ENCODE measurements at places on chromosomes 7 and 10.

DNA sequence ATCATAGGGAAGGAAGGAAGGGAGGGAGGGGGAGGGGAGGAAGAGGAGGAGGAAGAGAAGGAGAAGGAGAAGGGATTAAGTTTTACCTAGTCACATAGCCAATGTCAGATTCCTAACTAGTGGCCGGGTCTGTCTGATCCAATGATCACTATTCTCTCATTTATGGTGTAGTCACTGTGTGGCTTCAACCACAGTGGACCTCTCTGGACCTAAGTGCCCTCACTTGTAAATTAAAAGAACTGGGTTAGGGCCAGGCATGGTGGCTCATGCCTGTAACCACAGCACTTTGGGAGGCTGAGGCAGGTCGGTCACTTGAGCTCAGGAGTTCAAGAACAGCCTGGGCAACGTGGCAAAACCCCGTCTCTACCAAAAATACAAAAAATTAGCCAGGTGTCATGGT, 6.6 kb upstream of the SERPINE1 start:
- DNase-seq: no peak

DNA sequence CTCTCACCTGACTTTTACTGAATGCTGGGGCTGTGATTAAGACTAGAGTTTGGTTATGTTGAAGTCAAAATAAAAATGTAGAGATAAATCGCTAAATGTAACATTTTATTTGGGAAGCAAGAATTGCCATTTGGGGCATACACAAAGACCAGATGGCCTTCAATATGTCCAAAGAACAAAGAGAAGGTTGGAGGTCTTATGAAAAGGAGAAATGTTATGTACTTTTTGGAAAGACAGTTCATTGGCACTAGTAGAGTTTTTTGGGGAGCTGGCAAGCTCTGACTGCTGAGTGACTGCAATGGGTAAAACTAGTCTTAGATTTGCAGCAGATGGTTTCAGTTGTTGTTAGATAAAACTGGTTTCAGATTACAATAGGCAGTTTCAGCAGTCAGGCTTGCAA, 35.6 kb upstream of the GALNT17 start:
- no peak for DNase-seq

DNA sequence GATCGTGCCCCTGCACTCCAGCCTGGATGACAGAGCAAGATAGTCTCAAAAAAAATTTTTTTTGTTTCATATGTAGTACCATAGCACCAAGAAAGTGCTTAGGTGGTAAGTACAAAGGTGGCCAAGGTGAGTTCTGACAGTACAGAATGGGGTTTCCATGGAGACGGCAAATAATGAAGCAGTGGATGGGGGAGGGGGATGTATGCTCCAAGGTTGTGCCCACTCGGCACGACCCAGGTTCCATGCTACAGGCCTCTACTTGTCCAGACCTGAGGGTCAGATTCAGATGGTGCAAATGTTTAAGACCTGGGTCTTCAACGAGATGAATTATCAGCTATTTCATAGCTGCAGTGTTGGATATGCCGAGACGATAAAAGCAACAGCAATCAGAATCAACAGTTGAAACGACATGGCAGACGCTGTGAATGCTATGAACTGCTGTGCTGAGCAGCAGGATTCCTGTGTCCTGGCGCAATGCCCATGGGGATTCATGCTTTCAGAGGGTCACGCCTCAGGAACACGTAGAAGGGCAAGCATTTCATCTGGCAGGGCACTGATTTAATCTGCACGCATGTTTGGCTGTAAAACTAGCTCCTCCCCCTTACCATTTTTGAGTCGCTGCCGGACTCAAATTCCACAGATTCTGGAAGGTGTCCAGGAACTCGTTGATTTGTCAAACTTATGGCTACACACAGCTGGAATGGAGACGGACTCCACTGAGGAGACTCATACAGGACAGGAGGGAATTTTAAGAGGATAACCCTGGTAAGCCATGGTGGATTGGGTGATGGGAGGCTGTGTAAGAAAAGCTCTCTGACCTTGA, 256.5 kb downstream of the FRMD4A start:
- peak; percentile 100 for DNase-seq

DNA sequence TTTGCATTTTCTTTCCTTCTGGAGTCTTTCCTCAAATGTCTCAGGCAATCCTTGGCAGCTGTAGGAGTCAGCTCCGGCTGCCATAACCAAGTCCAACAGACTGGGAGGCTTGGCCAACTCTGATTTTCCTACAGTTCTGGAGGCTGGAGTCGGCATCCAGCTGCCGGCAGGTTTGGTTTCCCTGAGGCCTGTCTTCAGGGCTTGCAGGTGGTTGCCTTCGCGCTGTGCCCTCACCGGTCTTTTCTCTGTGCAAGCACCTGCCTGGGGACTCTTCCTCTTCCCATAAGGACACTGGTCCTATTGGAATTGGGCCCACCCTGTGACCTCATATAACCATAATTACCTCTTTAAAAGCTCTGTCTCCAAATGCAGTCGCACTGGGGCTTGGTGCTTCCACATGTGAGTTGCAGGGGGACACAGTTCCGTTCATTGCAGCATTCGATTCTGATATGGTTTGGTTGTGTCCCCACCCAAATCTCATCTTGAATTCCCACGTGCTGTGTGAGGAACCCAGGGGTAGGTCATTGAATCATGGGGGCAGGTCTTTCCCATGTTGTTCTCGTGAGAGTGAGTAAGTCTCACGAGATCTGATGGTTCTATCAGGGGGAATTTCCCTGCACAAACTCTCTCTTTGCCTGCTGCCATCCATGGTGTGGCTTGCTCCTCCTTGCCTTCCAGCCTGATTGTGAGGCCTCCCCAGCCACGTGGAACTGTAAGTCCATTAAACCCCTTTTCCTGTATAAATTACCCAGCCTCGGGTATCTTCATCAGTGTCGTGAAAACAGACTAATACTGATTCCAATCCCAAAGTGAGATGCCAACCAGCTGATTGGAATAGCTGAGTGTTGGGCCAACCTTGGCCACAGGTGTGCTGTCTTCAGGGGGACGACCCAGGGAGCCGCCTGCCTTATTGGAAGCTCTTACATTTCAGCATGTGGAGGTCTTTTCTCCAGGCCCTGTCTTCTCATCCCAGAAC, 7.9 kb downstream of the GALNTL5 start:
- no peak for DNase-seq

DNA sequence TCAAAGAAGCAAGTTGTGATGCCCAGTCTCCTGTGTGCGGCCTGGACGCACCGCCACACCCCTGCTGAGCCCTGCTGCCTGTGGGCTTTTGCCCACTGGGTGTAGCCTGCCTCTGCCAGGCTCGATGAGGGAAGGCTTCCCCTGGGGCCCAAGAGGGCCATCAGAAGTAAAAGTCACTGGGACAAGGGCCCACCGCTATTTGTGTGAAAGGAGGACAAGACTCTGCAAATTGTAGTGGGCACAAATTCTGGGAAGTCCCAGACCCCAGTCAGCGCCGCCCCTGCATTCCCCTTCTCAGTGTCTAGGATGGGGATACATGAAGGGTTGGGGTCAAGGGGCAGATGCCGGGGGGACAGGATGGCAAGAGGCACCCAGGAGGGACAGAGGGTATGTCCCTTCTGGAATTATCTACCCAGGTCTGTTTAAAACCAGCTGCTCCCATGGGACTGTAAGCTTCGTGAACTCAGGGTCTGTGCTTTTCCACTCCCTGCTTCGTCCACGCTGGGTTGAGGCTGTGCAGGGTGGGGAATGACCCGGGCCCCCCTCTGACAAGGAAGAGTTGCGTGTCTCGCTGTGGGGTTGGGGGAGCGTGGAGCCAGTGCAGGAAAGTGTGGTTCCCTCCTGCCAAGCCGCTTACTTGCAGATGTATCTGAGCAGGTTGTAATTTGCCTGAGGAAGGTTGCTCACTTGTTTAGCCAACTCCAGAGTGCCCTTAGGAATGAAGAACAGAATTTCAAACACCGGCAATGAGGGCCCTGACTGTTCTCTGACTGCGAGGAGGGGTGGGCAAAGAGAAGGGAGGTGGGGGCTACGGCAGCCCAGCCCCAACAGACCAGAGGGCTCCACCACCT, 147.2 kb downstream of the MAPK8 start:
- DNase-seq: no peak

- peak; percentile 94 for DNase-seq
Observed at GRCh38 chr10:73874267-73875138, at the start of gene CAMK2G. Gene CAMK2G (minus strand): TSS chr10:73874555. CDS start chr10:73874461, 94 bp downstream.

GRCh38 chr7:50954716-50955115, 172.0 kb upstream of the GRB10 start:
- no peak for DNase-seq

- peak; percentile 44 for DNase-seq
Observed at GRCh38 chr7:132406039-132406438, 170.2 kb downstream of the PLXNA4 start.

- no peak for DNase-seq
Observed at GRCh38 chr7:1675036-1675671, 5.1 kb downstream of the ELFN1 start.

GRCh38 chr7:117372073-117372472, 49.2 kb upstream of the WNT2 start:
- DNase-seq: no peak

GRCh38 chr10:21399392-21400035, 126.0 kb downstream of the SKIDA1 start:
- peak; percentile 91 for DNase-seq

DNA sequence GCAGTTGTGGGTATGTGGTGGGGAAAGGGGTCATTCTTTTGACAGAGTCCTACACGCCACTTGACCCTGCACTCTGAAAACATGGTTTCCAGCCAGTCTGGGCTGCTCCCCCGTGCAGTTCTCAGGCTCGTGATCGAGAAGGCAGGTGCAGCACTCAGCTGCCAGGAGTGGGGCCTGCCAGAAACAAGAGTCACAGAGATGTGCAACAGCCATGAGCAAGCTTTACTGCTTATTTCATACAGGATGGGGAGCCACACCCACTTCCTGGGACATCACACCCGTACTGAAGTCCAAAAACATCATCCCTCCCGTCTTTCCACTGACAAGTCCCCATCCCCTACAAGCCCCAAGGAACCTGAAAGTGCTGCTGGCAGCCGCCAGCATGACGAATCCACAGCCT, 9.3 kb downstream of the ATG9B start:
- peak; percentile 64 for DNase-seq

DNA sequence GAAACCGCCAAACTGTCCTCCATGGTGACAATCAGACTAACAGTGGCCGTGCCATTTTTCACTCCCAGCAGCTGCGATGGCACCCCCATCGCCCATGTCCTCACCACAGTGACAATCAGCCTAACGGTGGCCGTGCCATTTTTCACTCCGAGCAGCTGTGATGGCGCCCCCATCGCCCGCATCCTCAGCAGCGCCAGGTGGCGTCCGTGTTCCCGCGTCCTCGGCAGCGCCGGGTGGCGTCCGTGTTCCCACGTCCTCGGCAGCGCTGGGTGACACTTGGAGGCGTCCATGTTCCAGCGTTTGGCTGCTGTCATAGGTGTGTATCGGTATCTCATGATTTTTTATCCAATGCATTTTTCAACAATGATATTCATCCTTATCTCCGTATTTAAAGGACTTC, 267.3 kb downstream of the PTPRN2 start:
- no peak for DNase-seq

- no peak for DNase-seq
Observed at GRCh38 chr10:2118201-2118600, 380.9 kb upstream of the ADARB2 start.

GRCh38 chr7:30472784-30473775, 5.5 kb downstream of the NOD1 start:
- peak; percentile 88 for DNase-seq

- DNase-seq: peak; percentile 61
Observed at GRCh38 chr7:28564755-28565374, 152.5 kb downstream of the CREB5 start.

DNA sequence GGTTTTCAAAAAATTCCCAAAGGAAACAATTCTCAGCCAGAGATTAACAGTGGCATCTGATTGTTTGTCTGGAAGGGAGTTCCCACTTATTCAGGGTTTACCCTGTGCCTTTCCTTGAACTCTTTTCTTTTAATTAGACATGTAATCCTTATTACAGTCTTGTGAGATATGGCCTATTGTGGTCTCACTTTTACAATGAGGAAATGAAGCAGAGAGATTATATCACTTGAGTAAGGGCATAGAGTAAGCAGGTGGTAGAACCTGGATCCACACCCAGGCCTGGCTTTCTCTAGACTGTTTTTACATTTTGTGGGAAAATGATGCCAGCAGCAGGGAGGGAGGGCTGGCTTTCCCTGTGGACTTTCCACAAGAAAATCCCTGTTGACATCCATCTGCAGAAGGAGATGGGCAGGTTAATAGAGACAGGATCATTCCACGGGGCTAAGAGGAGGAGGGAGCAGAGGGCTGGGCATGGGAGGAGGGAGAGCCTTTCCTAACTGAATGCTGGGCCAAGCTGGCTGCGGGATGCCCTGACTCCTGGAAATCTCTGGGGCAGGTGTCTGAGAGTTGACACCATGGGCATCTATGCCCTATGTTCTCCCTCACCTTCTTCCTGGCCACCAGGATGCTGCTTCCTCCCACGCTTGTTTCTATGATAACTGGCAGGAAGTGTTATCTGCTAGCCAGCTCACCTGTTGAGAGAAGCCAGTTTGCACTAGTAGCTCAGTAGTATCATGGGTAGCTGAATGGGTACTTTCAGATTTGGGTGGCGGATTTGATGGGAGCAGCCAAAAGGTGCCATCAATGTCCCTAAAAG, 28.7 kb upstream of the ARHGAP22 start:
- DNase-seq: no peak

DNA sequence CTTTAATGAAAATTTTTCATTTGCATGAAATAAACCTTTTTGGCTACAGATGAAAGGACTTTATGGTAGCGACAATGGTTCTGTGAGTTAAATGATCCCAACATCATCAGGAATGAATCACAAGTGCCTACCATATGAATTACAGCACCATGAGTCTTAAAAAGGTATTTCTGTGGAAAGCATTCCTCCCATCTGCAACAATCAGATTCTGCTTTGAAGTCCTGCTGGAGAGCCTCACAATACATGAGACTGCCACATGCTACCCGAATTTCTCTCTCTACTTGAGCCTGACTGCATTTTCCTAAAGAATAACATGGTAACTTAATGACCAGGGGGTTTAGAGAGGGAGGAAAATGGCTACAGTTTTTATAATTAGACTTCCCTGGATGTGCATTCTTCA, 190.3 kb downstream of the TWIST1 start:
- DNase-seq: peak; percentile 60

DNA sequence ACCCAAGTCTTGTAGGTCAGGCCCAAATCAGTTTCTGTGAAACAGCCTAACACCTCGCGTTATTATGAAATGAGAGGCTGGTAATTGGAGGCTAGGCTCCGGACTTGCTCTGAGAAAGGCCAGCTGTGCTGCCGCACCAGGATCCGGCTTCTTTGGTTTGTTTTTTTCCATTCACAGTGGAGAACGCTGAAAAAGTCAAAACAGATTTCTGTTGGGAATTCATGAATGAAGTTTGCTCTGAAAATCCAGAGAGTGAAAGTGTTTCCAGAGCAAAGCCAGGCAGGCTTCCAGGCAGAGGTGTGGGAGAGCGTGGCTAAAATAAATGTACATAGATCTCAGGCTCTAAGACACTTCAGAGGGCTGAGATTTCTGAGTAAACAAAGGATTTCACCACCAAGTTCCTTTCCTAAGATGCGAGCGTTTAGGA, 240.1 kb downstream of the TRIL start:
- DNase-seq: no peak

GRCh38 chr7:133948588-133948987, 178.6 kb upstream of the LRGUK start:
- DNase-seq: no peak

- DNase-seq: no peak
Observed at GRCh38 chr7:628826-629225, 97.7 kb upstream of the DNAAF5 start.
